ENCODE measurements at places on chromosomes 1 and 21.

- no peak for DNase-seq
Observed at GRCh38 chr1:182376936-182377574, 14.5 kb downstream of the GLUL start.

- DNase-seq: no peak
Observed at GRCh38 chr1:24992761-24993211, 62.7 kb upstream of the RUNX3 start.

- no peak for DNase-seq
Observed at GRCh38 chr1:156859523-156860112, 701 bp upstream of the INSRR start.

DNA sequence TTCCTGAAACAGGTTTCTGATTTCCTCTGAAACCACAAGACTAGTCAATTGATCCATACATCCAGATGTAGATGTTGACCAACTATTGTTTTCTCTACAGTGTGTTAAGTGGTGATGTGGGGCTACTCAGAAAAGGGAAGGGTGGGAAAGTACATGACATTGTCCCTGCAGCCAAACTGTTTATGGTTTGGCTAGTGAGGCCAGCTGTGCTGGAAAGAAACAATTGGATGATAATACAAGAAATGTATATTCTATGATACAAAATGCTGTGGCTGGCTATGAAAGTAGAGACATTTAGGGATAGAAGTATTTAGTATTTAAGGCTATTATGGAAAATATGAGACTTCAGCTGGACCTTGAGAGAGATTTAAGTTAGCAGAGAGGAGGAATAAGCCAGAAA is 244.5 kb downstream of the ADGRL2 start:
- DNase-seq: no peak

DNA sequence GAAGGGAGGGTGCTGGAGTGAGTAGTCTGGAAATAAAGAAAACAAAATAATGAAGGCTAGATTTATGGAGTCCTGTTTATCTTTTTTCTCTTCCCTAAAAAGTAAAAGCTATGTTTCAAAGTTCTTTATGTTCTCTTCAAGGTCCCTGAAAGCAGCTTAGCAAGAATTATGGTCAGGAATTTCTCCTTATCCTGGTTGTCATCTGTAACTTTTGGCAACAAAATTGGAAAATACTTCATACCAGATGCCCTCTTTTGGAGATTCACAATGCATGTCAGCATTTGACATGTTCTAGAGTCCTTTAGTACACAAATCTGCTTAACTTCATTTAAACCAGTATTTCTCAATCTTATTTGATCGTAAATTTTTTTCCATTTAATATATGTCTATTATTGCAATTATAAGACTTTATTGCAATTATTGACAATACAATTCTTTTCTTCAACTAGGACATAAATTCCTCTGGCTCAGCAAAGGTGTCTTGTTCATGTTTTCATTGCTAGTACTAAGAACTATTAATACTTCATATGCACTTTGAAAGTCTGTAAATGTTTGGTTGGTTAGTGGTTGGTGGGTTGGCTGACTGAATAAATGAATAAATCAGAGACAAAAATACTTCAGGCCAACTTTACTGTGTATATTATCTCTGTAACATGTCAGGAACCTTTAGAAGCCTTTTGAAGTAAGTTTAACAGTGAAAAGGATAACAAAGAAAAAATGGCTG is 101.5 kb downstream of the ATP1B1 start:
- no peak for DNase-seq

- DNase-seq: no peak
Observed at GRCh38 chr1:78667939-78668338, 18.3 kb downstream of the IFI44 start.

DNA sequence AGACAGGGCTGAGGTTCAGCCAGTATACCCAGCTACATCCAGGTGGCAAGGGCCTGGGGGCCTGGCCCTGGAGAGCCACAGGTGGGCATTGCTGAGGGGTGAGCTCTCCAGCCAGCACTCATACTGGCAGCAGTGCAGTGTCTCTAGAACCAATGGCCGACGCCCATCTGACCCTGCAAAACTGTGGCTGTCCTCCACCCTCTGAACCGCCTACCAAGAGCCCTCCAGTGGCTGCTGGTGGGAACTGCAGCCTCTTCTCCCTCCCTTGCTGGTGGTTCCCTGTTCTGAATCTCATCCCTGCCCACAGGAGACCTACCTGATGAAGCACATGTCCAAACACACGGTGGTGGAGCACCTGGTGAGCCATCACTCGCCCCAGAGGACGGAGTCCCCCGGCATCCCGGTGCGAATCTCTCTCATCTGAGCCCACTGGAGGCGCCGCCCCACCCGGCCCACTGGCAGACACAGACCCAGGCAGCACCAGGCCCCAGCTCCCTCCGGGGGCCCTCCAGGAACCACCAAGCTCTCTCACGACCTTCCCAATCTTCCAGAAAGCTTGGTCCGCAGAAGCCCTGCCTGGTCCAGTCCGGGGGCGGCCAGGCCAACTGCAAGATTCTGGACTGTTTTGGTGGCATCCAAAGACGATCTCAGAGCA is 22.1 kb downstream of the A3GALT2 start:
- peak; percentile 70 for DNase-seq

DNA sequence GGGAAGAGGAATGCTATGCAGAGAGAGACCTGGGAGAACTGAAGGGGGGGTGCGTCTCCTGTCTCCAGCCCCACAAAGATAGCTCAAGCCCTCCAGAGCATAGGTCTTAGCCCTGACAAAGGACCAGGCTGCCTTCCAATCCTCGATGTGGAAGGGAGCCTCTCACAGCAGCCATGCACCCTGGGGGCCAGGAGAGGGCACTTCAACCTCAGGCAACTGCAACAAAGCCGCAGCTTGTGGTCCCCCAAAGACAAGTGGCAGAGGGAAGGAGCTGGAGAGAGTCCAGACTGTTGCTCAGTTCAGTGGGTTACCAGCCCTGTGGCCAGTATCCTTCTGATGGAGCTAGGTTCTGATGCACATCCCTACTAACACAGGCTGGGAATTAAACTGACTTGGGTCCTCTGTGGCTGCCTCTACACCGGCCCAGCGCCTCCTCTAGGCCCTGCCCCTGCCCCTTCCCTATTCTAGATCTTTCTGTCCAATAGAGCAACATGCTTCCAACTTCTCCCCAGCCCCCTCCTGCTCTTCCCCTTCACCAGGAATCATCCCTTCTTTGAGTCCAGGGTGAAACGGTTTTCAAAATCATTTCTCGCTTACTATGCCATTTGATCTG is 100.7 kb upstream of the SPATA6 start:
- DNase-seq: no peak

- peak; percentile 44 for DNase-seq
Observed at GRCh38 chr1:10530281-10530740, 55.6 kb downstream of the PEX14 start.

- DNase-seq: no peak
Observed at GRCh38 chr1:39361446-39361845, 130.0 kb upstream of the BMP8A start.

DNA sequence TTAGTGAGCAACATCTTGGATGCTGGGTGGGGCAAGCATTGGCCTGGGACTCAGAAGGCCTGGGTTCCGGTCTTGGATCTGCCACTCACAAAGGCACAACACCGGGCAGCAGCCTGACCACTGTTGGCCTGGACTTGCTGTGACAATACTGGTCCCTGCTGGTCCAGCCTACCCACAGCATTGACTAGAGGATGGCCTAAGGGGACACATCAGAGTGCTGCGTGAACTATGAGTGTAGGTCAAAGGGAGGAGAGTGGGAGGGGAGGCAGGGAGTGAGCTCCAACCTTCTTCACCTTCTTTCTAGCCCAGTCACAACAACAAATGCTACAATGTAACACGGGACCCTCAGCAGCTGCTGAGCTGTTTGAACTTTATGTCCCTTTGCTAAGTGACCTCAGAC is 31.1 kb downstream of the TMEM50A start:
- DNase-seq: no peak

DNA sequence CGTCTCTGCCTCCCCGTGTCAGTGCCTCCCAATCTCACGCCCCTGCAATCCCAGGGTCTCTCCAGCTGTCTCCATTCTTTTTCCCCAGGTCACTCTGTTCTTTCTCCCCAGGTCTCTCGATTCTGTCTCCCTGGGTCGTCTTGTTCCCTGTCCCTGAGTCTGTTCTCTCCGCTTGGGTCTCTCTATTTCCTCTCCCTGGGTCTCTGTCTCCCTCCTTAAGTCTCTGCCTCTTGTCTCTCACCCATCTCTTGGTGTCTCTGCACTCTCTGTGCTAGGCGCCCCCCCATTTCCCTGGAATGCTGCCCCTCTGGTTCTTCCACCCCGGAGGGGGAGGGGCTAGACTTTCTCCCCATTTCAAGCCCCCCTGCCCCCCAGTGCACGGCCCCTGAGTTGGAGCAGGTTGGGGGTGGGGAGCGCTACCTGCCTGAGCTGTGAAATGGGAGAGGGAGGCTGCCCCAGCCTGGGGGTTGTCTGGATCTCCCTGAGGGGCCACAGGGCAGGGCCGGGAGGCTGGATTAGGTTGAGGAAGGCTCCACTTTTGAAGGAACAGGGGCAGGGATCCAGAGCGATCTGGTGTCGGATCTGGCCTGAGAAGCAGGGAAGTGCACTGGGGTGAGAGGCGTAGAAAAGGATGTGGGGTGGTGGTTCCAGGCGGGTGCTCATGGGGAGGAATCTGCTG is 1.4 kb downstream of the PTPRF start:
- peak; percentile 62 for DNase-seq

GRCh38 chr1:45012639-45013278 is 705 bp downstream of the UROD start:
- peak; percentile 86 for DNase-seq

GRCh38 chr1:89360716-89361115 is 3.1 kb upstream of the GBP6 start:
- no peak for DNase-seq

DNA sequence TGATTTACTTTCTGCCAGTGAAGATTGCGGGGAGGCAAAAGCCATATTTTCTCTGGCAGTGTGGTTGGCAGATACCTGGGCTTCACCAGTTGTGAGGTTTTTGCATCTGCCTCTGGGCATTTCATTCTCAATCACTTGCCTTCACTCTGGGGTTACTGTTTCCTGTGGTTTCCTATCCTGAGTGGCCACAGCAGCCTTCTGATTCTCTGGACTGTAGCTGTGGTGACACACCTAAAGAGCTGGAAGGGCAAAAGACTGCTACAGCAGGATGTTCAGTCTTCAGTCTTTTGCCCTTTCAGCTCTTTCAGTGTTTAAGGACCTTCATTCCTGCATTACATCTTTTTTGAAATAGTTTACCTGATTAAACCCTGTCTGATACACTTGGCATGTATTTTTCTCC is 50.5 kb upstream of the GPR52 start:
- DNase-seq: no peak

DNA sequence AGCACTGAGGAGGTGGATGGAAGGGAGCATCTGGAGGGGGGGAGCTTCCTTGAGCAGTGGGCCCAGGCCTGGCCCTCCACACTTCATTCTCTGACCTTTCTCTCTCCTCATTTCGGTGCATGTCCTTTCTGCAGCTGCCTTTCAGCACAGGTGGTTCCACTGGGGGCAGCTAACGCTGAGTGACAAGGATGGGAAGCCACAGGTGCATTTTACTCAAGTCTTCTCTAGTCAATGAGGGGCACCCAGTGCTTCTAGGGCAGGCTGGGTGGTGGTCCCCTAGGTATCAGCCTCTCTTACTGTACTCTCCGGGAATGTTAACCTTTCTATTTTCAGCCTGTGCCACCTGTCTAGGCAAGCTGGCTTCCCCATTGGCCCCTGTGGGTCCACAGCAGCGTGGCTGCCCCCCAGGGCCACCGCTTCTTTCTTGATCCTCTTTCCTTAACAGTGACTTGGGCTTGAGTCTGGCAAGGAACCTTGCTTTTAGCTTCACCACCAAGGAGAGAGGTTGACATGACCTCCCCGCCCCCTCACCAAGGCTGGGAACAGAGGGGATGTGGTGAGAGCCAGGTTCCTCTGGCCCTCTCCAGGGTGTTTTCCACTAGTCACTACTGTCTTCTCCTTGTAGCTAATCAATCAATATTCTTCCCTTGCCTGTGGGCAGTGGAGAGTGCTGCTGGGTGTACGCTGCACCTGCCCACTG is 43.2 kb downstream of the YARS1 start:
- DNase-seq: no peak

DNA sequence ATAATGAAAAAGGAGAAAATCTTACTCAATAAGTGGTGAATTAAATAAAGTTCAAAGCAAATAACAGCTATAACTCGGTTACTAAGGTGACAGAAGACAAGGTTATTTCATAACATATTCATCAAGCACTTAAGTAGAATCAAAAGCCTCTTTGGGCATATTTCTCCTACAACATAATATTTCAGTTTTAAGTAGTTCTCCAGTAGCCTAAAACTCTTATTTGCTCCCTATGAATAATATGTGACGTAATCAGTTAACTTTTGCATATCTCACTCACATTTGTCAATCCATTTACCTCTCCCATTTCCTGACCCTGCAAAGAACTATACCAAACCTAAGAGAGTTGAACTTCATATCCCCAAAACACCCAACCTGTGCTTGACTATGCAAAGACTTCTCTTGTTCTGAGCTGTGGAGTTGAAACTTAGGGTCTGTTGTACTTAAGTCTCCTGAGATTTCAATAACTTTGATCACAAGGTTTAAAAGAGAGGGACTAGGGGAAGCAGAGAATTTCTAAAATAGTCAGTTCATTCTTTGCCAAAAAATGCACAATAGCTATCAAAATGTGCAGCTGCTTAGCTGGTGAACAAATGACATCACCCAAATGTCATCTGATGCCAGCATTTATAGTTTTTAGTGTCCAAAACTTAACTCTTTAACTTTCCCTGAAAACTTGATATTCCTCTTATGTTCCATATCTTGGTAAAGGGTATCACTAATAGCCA is 37.2 kb downstream of the TTLL7 start:
- DNase-seq: no peak

DNA sequence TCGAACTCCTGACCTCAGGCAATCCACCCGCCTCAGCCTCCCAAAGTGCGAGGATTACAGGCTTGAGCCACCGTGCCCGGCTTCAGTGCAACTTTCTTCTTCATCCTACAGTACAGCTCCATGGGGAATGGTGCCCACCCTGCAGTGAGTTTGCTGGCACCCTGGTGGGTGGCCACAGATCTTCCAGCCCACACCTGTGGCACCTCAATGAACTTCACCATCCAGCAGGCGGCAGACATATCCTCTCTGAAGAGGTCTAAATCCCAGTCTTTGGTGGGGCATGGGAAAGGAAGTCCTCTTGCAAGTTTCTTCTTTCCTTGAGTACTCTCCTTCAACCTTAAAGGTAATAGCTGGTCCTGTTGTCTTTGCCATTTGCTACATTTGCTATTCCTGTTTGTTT is 18.1 kb upstream of the ZBTB8A start:
- peak; percentile 20 for DNase-seq

DNA sequence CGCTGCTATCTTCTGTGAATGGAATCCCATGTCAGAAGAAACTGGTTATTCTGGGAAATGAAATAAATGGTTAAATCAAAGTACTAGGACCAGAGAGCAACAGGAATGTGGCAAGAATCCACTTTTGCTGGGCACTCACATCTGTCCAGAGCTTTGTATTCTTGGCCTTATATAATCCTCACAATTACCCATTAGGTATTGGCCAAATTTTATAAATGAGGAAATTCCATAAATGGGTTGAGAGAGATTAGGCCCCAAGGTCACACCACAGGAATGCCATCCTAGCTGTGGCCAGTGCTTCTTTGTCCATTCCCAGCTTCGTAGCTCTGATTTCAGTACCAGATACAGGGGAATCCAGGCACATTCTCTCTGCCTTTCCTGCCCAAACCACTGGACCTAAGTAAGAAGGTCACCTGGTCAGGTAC is 76.1 kb upstream of the HOOK1 start:
- no peak for DNase-seq

Data from pancreas (tissue), 10 donors.